ENCODE measurements at places on chromosomes 1 and 21. TPM values are rescaled to one million over a fixed set of nuclear protein-coding genes. Genes with fewer than 3 reads are reported as not detected.

DNA sequence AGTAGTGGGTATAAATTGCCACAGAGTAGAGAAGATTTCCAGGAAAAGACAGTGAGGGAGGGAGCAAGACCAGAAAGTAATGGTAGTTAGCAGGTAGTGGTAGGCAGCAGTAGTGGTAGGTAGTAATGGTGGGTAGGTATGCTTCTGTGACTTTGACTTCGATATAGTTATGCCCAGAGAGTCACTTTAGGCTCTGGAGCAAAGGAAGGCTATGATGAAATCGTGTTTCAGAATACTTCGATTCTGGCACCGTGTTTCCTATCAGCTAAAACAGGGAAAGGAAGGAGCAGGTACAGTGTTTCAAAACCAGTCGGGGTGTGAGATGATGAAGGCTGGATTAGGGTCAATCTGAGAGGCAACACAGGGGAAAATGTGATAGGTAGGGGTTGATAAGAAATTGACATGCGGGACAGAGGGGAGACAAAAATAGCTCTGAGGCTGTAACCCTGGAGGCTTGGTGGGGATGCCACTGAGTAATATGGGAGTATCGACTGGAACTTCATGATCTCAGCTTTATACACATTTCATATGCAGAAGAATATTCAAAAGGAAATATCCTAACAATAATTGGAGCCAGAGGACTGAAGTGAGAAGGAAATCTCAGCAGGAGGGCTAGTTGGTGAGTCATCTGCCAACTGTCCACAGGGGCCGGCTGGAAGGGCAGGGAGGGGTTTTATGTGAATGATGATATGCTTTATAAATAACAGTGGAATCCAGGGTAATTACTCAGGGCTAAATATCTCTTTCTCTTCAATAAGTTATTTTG is 25.2 kb upstream of the TRIM45 start:
- DNase-seq = peak; percentile 36

The TSACC gene
- total RNA-seq = not detected

DNA sequence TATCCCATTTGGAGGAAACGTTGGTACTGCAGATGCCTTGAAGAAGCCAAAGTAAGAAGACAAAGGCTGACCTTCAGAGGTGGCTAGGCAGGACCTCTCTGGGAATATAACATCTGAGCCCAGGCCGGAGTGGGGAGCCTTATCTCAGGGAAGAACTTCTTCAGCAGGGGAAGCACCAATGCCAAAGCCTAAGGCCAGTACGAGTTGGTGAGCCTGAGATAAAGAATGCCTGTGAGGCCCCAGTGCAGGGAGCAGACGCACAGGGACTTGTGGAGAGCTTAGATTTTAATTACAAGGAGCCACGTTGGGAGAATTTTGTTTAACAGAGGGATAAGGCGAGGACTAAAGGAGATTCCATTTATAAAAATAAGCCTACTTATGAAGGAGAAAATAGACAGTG is 468.8 kb upstream of the RUNX1 start:
- DNase-seq = no peak

- peak; percentile 29 for DNase-seq
These were observed 735 bp downstream of the NBL1 start for GRCh38 chr1:19644681-19645410.

The GJA8 gene
- not detected for total RNA-seq

DNA sequence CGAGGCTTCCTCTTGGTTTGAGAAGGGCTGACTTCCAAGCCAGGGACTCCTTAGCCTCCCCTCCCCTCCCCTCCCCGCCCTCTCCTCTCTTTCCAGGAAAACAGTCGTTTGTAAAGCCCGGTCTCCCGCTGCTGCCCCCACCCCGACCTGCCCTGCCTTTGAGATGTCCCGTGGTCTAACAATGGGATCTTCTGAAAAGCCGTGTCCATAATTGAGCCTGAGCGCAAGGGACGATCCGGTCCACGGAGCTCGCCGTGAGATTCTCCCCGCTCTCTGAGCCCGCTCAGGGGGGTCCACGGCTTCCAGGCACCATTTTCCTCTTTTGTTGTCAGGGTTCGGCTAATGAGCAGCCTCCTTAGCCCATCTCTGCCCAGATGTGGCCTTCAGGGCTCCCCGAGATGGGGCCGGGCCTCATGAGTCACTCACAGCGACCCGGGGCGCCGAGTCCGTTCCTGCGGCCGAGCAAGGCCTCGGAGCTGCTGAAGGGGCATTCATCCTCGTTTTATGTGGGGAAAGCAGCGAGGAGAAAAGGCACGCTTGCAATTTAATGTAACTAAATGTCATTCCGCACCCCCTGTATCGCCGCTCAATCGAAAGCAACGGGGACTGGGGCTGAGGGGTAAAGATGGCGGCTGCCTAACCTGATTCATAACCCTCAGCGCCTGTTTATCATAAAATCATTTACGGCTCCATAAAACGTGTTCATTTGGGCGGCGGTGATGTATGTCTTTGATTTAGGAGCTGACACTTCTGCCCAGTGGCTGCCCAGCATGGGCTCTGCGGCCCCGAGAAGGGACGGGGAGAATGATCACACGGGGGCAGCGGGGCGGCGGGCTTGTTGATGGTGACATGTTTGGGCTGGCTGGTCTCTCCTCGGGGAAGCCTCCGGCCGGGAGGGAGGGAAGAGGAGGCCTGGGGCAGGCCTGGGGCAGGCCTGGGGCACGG is 232.6 kb upstream of the C1orf174 start:
- DNase-seq = no peak

DNA sequence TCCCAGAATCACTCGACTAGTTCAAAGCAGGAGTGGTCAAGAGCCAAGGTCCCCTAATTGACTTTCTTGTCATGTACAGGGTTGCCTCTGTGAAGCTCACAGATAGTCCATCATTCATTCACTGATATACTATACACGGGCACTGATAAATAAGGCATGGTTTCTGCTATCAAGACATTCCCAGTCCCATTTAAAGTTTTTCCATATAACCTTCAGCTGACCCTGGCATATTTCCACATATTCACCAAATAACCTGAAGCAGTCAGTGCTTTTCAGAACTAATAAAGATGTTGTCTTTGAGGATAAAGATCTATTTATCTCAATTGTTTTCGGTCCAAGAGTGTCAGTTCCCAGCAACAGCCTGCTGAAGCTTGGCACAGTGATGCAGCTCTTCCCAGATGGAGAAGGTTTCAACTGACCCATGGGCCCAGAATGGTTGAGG is 173.4 kb downstream of the ZZZ3 start:
- no peak for DNase-seq

The SPRR2G gene
- total RNA-seq = not detected

- DNase-seq = no peak
These were observed 10.1 kb downstream of the NEK7 start for GRCh38 chr1:198166900-198167299.

DNA sequence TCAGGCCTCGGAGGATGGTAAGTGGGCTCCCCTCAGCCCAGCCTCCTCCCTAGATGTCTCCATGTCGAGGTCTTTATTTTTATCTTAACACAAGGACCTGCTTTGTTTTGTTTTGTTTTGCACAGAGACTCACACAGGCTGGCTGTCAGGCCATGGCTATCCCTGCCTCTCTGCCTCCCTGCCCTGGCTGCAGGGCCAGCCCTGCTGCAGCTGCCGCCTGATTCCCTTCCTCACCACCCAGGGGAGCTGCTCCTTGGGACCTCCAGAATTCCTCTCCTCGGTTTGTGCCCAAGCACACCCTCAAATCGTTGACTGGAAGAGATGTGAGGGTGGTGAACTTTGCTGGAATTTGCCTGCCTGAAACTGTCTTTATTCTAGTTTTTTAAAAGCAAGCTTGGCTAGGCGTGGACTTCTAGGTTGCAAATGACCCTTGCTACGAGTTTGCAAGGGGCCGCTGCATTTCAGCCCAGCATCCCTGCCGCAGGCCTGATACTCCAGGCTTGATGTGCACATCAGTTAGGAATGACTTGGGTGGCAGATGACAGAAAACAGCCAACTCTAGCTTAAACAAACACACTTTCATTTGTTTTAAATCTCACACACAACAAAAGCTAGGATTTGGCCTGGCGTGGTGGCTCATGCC is 37.1 kb downstream of the WNT9A start:
- no peak for DNase-seq
